NCI-H1417 (cell line): ENCODE measurements at places on chromosomes 4 and X.

- DNase-seq, result no peak
These were observed 90.8 kb downstream of the GATB start for GRCh38 chr4:151669990-151670389.

- no peak for DNase-seq
These were observed 25.6 kb upstream of the ABCB7 start for GRCh38 chrX:75181721-75182120.

- DNase-seq, result no peak
These were observed 96.8 kb upstream of the FAT1 start for GRCh38 chr4:186820391-186820891.

DNA sequence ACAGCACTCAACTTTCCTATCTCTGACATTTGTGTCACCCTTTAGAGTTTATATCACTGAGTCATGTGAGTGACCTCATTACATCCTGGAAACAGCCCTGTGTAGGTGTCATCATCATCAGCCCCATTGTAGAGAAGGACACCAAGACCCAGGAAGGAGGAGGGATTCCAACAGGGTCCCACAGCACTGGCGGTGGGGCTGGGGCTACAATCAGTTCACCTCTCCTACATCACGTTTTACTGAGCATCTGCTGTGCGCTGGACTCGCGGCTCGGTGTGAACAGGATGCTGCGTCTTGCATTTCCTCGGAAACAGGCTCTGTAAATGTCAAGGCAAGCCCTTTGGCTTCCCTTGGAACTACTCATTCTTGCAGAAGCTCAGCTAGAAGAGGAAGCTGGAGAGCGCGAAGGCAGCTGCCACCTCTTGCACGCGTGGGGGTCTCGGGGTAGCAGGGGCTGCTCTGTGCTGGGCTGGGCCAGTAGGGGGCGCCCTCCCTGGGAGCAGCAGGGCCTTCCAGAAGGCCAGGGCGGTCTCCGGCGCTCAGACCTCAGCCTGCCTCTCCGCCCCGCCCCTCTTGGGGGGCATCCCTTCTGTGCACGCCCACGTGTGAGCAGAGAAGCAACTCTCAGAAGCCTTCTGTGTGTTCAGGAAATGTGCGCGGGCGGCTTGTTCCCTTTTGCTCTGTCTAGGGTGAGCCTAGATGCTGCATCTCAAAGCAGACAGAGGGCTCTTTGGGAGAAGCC, 29.0 kb downstream of the REELD1 start:
- DNase-seq, result no peak

- DNase-seq, result no peak
These were observed 59.9 kb downstream of the PROM1 start for GRCh38 chr4:16023776-16024408.
